Stomach (tissue), 19 donors: ENCODE measurements at places on chromosomes 1 and 21. TPM values are rescaled to one million over a fixed set of nuclear protein-coding genes. Genes with fewer than 3 reads are reported as not detected.

DNA sequence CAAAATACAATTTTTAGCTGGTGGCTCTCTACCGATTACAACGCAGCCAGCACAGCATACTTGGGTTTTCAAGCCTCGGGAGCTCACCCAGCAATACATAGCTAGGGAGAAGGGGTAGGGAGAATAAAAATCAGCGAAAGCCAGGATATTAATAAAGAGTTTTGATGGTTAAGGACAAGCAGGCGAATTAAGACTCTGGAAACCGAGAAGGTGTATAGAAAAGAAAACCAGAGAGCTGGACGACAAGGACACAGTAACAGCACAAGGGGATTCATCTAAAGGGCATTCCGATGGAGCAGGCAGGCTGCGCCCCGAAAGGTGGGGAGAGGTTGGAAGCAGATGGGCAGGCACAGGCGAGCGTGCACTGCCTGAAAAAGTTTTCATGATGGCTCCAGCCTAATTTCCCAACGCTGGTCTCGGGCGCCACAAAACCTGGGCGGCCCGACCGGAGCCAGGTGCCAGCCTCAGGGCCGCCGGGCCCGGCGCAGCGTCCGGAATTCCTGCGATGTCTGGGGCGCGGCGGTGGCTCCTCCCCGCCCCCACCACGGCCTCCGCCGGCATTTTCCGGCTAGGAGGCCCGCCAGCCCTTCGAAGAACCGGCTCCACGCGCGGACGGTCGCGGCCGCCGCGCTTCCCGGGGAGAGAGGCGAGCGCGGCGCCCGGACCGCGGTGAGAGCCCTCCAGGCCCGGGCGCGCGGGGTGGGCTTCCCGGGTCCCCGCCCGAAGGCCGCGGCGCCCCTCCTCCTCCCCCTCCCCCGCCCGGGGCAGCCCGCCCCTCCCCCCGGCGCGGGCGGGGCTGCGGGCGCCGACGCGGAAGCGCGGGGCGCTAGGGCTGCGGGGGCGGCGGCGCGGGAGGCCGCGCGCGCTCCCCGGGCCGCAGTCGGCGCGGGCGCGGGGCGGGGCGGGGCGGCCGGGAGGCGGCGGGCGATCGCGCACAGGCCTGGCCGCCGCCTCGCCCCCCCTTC, 774 bp upstream of the DYRK1A start:
- peak; percentile 89 for DNase-seq

DNA sequence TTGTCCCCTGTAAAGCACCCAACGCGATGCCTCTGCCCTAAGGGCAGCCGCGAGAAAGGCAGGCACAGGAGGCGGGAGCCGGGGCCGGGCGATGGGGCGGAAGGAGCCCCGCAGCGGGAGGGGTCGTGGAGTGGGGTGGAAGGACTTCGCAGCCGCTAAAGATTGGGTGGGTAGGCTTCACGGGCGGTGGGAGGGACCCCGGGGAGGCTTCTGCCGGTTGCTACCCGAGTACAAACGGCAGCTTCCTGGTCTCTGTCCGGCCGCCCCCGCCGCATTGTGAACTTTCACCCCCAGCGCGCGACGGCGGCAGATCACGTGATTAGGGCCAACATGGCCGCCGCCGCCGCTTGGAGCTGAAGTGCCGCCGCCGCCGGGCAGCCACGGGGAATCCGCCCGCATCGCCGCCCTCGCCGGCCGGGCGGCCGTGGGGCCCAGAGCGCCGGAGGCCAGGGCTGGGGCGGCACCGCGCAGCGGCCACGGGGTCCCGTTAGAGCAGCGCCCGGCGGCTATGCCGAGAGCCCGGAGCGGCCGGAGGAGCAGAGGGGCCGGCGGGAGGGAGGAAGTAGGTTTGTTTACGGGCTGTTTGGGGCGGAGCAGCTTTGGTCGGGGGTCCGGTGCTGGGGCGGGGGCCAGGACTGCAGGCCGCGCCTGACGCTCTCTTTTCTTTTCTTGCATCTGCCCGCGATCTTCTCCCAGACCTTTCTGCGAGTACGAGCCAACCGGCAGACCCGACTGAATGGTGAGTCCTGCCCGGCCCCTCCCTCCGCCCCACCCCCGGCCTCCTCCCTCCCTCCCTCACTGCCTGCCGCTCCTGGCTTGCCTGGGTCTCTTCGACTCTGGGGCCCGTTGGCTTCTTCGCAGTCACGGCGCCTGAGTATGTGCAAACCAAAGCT, 42.4 kb downstream of the TMEM53 start:
- peak; percentile 91 for DNase-seq

DNA sequence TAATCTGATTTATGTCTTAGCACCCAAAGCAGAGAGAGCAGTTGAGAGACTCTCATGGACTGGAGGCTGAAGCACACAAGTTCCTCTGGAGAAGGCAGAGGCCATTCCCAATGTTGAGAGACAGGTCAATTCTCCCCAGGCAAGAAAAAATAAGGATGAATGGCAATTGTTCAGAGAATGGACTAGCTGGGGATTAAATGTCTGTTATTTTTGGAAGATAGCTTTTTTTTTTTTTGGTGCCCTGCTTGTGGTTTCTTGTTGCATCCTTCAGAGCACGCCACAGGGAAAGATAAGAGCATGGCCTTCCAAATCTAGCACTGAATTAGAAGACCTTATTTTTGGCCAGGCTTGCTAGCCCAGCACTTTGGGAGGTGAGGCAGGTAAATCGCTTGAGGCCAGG, 65.6 kb upstream of the ERRFI1 start:
- DNase-seq, result no peak

DNA sequence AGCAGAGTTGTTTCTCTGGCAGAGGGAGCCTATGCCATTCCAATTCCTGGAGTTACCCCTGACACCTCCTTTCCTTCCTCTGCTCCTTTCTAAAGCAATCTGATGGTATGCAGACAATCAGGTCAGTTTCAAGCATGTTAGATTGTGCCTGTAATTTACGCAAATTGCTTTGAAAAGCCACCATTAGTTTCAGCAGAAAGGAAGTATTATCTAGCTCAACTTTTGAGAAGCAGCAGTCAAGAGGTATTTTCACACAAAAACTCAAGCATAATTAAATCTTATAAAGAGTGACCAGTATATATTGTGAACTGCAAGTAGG, 2.2 kb downstream of the ERRFI1 start:
- no peak for DNase-seq

- no peak for DNase-seq
These were observed 24.8 kb upstream of the MUTYH start for GRCh38 chr1:45365051-45365450.

DNA sequence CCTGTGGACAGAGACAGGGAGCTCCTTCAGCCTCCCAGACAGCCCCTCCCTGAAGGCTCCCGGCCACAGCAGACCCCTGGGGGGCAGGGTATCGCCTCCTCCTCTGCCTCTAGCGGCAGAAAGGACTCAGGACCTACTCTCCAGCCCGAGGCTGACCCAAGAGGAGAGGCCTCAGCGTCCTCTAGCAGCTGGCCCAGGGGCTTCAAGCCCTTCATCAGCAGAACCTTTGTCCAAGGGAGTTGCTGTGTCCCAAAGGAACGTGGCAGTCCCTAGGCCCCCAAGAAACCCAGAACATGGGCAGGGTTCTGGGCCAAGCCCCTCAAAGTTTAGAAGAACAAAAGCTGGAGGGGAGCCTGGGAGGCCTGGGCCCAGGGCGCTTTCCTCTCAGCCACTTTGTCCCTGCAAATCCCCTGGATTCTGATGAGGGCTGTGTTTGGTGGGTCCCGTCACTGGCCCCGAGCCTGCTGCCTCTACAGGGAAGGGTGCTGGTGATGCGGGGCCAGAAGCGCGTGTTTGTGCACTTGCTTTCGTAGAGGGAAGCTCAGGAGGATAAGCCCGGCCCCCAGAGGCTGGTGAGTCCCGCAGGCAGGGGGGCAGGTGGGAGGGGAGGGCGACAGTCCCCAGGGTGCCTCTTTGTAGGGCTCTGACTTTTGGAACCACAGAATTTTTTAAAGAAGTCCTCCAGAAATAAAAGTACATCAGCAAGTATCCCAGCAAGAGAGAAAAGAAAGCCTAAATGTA, 13.3 kb downstream of the ITGB2 start:
- no peak for DNase-seq

The GPR25 gene
- not detected for total RNA-seq
